ENCODE measurements at places on chromosomes 1 and 21. TPM values are rescaled to one million over a fixed set of nuclear protein-coding genes. Genes with fewer than 3 reads are reported as not detected.

NPHS2 gene
- not detected for total RNA-seq

BCAR3 gene
- 46.9 TPM for total RNA-seq

AURKAIP1 gene
- 181 TPM for total RNA-seq

DNA sequence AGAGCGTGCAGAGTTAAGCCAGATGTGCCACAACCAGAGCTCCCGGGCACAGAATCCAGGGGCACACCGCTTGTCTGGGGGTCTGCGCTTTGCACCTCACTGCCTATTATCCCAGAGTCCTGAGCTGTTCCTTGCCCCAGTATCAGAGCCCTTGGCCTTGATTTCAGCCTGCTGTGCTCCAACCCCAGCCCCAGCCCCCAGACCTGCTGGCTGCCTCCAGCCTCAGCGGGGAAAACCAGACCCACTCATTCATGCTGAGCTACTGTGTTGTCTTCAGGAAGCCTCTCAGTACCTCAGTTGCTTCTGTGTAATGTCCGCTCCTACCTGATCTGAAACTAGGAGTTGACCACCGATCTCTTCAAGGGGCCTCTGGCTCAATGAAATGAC lies 1.1 kb downstream of the IKBKE start:
- DNase-seq: no peak

- DNase-seq: no peak
Observed at GRCh38 chr1:176196728-176197127, 10.4 kb downstream of the COP1 start.

- no peak for DNase-seq
Observed at GRCh38 chr1:81757398-81758020, 43.2 kb upstream of the ADGRL2 start.

- no peak for DNase-seq
Observed at GRCh38 chr1:10651793-10652192, 144.7 kb downstream of the CASZ1 start.

DNA sequence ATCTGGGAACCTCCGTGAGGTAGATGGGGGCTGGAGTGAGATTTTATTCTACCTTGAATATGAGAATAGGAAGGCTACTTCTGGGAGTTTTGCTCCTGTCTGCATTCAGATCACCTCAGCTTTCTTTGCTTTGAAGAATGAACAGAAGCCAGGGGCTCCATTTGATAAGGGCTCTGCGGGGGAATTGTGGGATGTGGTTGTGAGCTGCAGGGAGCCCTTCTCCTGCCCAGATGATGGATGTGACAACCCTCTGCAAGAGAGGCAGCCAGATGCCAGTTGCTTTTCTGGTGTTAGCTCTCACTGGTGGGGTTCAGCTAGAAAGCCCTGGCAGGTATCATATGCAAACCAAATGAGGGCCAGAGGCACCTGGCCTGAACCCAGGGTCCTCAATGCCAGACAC lies 21.5 kb downstream of the IER5 start:
- no peak for DNase-seq

DNA sequence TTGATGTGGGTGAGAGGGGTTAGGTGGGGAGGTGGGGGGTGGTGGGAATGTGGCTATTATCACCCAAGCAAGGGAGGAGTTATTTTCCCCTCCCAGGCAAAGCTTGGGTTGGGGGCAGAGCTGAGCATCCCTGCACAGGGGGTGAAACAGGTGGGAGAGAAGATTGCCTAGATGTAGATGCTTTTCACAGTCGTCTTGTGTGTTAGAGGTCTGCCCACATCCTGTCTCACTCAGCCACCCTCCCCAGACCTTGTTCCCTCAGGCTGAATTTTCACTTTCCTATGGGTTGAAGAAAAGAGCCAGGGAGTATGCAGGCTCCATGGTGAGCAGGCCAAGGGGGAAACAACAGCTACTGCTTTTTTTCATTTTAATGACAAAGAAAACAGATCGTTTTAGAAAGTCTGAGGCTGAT lies 223.5 kb downstream of the KIF26B start:
- DNase-seq: no peak

DNA sequence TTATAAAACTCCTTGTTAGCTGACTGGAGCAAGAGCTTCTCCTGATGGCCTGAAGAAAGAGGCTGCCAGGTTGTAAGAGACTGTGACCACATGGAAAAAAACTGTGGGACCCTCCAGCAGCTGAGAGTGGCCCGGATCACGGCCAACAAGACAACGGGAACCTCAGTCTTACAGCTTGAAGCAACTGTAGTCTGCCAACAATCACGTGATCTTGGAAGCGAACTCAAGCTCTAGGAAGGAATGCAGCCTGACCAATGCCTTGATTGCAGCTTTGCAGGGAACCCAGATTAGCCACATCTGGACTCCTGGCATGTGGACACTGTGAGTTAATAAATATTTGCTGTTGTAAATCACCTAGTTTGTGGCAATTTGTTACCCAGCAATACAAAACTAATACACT lies 442.6 kb upstream of the PRMT6 start:
- no peak for DNase-seq

- DNase-seq: no peak
Observed at GRCh38 chr1:244603498-244603897, 49.4 kb upstream of the DESI2 start.
